Inflammatory macrophage treated with lipopolysaccharide for 1 hour (primary cell): ENCODE measurements at places on chromosomes 1 and 21.

DNA sequence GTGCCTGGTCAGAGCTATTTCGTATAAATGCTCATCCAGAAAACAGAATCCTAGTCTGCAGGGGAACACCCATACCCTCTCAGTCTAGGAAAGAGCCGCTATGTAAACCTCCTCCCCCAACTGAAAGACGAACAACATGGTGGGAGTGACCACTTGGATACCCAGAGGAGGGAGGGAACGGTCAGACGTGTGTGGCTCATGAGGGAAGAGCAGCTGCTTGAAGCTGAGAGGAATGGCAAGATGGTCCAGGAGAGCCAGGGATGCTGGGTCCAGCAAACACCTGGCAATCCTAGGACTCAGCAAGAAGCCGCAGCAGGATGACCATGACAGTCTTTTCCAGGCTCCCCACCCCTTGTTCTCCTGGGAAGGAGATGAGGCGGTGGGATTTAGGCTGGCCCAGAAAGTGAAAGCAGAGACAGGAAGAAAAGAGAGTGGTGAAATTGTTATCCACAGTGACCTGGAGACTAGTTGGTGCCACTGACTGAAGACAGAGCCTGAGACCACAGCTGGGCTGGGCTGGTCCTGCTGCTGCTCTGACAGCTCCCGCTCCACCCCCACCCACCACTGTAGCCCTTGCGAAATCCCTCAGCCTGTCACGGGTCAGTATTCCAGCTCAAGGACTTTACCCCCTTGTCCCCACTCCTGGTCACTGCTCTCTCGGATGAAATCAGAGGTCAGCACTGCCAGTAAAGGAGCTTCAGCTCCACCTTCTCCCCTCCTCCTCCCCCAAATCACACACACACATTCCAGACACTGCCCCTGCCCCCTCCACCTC, 3.6 kb downstream of the CERS2 start:
- DNase-seq = peak; percentile 34

GRCh38 chr1:183936791-183937190, 100.7 kb downstream of the COLGALT2 start:
- no peak for DNase-seq

DNA sequence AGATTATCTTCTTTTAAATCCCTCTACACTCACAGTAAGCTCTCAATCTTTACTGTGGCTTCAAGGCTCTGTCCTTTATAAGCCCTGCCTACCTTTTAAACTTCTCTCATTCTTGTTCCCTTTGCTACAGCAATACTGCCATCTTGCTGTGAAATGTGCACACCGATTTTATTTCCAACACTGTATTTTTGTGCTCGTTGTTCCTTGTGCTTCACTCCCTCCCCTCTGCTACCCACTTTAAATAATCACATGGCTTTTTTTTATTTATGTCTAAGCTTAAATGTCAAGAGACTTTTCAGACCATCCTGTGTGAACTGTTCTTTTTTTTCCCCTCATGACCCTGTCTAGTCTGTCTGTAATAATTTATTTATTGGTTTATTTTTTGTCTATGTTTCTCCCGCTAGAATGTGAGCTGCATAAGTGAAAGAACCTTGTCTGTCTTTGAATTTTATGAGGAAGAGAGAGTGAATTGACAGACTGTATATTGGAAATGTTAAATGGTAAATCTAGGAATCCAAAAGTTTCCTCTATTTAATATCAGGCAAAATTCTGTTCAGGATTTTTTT, 45.7 kb downstream of the ABCD3 start:
- DNase-seq = peak; percentile 67

DNA sequence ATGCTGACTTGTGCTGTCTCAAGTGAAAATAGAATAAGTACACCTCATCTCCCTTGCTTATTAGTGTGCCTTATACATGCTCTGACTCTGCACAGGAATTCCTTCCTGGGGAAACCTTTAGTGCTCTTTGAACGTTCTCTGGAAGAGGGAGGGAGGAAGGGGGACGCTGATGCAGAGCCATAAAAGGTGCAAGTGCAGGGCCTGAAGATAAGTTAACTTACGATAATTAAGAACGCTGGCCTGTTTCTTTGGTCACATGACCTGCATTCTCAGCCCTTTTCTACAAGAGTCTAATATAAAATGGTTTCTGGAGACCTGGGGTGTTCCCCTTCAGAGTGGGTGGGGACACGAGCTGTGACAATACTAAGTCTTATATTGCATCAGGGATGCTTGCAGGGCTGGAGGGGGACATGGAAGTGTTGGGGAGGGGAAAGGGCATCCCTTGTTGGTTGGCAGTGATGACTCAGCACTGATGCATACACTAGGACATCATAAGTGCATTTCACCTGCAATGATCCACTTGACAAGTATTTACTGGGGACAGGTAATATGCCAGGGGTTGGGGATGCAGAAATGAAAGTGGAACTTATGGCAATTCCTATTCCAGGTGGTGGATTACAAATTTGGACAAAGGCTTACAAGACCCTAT, 26.3 kb upstream of the KIAA0040 start:
- no peak for DNase-seq

- no peak for DNase-seq
Measured at GRCh38 chr1:117942293-117942692, 12.8 kb downstream of the WDR3 start.

- DNase-seq = no peak
Measured at GRCh38 chr1:196527919-196528318, 80.3 kb downstream of the KCNT2 start.

DNA sequence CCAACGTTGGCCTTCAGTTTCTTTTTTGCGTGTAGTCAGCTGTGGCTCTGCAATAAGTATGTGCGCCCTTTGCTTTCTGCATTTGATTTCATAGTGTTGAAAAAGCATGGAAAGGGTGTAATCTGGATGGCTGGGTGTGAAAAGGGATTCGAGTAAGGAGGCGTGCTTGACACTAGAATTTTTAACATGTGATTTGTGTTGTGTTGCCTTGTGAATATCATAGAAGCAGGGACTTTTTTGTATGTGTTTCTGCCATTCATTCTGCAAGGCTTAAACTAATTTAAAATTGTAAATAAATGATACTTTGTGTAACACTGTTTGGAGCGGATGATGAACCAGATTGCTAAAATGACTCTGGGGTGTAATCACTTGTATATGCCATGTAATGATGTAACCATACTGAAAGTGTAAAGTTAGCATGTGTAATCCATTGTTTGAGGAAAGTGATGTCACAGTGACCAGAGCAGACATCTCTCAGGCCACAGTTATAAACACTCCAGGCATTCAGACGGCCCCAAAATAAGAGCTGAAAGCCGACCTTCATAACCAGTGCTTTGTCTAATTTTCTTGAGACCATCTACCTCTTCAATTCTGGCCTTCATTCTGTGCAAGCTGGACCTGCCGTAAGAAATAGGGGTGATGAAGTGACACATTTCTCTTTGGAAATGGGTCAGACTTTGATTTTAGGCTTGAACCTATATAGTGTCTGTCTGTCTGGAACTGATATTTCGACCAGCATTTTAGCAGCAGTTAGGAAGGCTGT, 618 bp downstream of the SH3BGR start:
- no peak for DNase-seq

- no peak for DNase-seq
Measured at GRCh38 chr1:243332440-243332839, 76.6 kb downstream of the SDCCAG8 start.

GRCh38 chr1:192506741-192507155, 68.8 kb upstream of the RGS1 start:
- no peak for DNase-seq

- no peak for DNase-seq
Measured at GRCh38 chr1:47575855-47576757, 138.3 kb downstream of the FOXD2 start.

- DNase-seq = no peak
Measured at GRCh38 chr1:2575801-2576663, 10.5 kb upstream of the PRXL2B start.

GRCh38 chr1:221801773-221802516, 60.1 kb upstream of the DUSP10 start:
- no peak for DNase-seq

GRCh38 chr21:29053656-29054055, 19.8 kb downstream of the CCT8 start:
- no peak for DNase-seq

DNA sequence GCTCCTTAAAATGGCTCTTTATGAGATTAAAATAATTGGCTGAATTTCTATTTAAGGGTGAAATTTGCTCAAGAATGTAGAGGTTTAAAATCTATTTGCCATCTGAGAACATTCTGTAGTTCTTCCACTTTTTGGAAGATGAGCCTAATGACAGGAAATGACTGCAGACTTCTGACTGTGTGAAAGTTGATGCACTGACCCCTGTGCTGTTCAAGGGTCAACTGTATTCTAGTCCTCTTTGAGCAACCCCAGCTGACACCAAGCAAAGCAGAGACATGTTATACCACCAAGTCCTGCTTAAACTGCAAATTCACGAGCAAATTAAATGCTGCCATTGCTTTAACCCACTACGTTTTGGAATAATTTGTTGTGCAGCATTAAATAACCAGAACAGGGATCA, 26.6 kb downstream of the DDAH1 start:
- no peak for DNase-seq

DNA sequence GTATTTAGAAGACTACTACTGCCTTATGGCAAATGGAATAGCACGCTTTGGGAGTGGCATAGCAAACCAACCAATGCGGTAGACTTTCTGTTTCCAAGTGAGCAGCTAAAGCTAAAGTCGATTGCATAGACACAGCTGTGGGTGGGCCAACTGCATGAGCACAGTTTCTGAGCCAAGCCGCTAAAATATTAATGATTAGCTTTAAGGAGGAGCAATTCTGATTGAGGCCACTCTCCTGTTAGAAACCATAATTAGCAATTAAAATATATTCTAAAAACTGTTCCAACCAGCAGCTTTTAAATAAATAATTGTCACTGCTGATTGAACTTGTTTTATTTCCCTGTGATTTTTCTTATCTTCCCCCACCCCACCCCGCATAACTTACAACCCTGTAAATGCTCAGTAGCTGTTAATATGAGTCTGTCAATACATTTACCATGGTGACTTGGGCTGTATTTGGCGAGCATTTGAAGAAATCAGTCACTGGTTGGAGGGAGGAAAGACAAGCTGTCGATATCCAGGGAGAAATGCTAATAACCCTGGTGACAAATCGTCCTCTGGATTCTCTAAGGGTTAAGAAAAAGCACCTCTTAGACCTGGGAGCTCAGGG, 32.2 kb downstream of the RNF220 start:
- no peak for DNase-seq

- no peak for DNase-seq
Measured at GRCh38 chr1:61807606-61808140, 65.4 kb downstream of the PATJ start.

DNA sequence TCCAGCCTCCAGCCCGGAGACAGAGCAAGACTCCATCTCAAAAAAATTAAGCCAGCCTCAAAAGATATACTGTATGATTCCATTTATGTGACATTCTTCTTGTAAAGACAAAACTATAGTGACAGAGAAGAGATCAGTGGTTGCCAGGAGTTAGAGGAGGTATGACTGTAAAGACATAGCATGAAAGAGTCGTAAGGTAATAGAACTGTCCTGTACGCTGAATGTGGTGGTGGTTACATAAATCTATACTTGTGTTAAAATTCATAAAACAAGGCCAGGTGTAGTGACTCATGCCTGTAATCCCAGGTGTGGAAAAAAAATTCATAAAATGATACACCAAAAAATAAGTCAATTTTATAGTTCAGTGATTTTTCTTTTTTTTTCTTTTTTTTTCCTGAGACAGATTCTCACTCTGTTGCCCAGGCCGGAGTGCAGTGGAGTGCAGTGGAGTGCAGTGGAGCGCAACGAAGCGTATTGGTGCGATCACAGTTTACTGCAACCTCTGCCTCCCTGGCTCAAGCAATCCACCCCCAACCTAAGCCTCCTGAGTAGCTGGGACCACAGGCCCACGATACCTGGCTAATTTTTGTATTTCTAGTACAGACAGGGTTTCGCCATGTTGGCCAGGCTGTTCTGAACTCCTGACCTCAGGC, 84.9 kb upstream of the CXADR start:
- DNase-seq = no peak

DNA sequence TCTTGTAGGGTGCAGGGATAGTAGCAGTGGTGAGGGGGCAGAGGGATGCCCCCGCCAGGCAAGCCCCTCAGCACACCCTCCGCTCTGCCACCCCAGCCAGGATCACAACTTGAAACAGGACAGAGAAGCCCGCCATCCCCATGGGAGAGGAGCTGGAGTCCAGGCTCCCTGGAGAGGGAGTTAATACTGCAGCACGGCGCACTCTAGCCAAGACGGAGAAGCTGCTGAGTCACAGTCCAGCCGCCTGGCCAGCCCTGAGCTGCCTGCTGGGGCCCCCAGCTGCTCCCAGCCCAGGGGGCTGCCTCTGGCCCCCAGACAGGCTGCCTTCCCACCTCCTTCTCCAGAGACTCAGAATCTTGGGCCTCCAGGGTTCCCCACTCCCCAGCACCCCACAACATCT, 87.2 kb downstream of the SYT2 start:
- no peak for DNase-seq

- peak; percentile 24 for DNase-seq
Measured at GRCh38 chr1:21550097-21550496, 40.9 kb downstream of the ALPL start.

GRCh38 chr1:16459352-16459925, 18.9 kb downstream of the NECAP2 start:
- DNase-seq = no peak

DNA sequence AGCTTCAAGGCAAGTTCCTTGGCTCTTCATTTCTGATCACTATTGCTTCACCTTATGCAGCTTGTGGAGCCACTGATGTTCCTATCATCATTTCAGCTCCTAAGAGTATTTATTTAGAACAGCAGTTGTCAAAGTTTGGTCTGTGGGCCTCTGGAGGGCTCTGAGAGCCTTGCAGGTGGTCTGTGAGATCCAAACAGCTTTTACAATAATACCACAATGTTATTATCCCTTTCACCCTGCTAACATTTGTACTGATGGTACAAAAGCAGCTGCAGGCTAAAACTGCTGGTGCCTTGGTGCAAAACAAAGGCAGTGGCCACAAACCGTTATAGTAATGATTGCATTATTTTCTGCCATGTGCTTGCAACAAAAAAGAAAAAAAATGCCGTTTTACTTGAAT, 33.8 kb downstream of the PATJ start:
- no peak for DNase-seq

DNA sequence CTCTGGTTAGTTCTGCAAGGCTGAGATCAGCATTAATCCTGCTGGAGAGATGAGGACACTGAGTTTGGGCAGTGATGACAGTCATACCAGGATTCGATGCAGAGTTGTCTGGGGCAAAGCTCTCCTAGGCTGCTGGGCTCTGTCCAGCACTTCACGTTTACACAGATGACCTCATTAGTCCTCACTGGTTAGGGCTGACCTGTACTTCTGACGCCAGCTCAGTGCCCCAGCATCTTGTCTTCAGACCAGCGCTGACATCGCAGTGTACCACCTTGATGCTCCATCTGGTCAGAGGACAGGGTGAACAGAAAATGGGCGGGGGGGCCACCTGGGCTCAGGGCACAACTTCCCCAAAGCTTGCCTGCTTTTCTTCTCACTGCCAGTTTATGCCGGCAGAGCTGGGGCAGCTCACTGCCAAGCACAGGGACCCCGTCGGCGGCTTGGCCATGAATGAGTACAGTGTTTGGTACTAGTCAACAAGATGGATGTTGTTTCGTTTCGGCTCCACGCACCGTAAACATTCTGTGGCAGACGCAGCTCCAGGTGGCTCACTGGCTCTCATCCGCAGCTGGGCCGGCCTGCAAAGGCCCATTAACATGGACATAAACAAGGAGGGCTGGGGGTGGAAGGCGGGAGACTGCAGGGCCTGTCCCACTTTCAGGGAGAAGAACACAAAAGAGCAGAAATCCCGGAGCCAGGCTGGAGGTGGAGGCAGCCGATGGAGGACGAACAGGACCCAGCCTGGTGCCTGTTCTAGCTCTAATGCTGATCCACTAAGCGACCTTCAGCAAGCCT, 118.7 kb downstream of the GLIS1 start:
- DNase-seq = no peak
